Stimulated activated CD8-positive, alpha-beta memory T cell treated with anti-CD3 and anti-CD28 coated beads, Interleukin-7, amount 100 ng/mL, for 1 hour (primary cell): ENCODE measurements at places on chromosomes 6 and 20.

DNA sequence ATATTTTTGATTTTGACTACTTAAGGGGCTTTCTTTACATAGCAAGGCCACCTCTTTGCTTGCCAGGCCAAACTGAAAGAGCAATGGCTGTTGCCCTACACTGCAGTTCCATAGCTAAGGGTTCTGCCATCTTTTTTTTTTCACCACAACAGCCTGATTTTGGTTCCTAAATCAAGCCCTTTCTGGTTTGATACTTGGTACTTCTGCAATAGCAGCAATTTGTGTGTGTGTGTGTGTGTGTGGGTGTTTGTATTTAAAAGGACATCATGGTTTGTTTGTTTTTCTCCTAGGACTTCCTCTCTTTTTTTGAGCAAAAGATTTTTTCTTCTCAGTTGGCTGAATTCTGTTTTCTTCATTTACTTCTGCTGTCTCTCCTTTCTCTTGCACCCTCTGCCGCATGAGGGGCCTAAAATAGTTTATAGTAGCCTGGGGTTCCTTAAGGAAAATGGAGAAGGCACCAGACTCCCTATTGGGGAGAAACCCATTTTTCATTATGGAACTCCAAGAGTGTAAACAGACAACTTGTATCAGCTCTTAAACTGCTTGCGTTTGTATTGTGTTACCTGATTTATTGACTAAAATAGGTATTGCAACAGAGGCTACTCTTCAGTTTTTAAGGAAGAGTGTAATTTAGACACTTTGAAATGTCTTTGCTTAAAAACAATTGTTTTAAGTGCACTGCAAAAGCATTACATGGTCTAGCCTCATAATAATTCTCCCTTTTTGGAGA lies 12.2 kb upstream of the GCLC start:
- DNase-seq = no peak

DNA sequence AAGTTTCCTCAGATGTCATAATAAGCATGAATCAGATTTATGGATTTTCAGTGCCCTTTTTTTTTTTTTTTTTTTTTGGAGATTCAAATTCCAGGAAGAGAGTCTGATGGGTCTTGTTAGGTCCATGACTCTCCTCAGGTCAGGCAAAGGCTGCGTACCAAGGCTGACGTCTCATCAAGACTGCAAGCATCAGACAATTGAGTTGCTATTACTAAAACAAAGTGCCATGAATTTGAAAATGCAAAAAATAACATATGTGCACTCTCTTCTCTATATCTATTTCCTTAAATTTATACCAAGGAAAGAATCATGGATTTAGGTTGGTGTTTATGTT lies 134.7 kb downstream of the FAM83B start:
- no peak for DNase-seq

- DNase-seq = no peak
Observed at GRCh38 chr6:125597411-125598253, 151.8 kb upstream of the HEY2 start.

DNA sequence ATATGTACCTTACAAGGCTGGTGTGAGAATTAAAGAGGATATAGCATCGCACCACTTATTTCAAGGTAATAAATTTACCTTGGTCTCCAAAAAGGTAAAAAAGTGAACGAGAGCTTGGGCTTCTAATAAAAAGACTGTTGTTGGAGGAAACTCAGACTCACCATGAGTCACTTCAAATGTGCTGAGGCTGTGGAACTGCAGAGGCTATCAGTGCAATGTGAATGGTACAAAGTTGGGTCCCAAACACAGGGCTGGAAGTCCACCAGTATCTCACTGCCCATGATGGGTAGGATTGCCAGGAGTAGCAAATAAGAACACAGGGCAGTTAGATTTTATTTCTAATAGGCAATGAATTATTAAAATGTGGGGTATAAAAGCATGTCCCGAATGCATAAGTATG lies 200.6 kb downstream of the MAFB start:
- DNase-seq = no peak

DNA sequence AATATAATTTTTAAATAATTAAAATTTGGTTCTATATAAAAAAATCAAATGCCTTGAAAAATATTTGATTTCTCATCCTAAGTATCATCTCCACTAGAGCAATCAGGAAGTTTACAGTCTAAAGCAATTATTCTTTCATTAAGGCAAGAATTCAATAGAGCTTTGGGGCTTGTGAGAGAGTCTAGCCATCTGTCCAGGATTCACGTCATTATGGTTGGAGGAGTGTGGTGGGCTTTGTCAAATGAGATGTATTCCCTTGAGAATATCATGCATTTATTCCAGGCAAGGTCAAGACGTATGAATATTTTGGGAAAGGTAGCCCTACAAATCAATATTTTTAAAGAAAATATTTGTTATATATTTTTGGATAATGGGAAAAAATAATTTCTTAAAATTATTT lies 132.4 kb downstream of the ELOVL4 start:
- no peak for DNase-seq

GRCh38 chr6:69456086-69456485 lies 340.7 kb downstream of the LMBRD1 start:
- DNase-seq = no peak

DNA sequence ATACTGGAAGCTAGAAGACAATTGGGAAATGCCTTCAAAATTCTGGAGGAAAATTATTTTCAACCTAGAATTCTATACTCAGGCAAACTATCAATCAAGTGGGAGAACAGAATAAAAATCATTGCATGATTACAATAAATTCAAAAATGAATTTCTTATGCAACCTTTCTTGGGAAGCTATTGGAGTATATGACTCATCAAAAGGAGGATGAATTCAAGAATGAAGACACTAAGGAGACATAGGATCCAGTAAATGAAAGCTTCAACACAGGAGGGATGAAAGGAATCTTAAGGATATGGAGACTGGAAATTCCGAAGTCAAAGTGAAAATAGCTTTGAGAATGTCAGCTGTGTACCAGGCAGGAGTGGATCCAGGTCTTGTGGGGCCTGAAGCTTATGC lies 12.6 kb upstream of the UBR2 start:
- DNase-seq = no peak

GRCh38 chr20:62549499-62550086 lies 73.8 kb upstream of the GATA5 start:
- DNase-seq = no peak

DNA sequence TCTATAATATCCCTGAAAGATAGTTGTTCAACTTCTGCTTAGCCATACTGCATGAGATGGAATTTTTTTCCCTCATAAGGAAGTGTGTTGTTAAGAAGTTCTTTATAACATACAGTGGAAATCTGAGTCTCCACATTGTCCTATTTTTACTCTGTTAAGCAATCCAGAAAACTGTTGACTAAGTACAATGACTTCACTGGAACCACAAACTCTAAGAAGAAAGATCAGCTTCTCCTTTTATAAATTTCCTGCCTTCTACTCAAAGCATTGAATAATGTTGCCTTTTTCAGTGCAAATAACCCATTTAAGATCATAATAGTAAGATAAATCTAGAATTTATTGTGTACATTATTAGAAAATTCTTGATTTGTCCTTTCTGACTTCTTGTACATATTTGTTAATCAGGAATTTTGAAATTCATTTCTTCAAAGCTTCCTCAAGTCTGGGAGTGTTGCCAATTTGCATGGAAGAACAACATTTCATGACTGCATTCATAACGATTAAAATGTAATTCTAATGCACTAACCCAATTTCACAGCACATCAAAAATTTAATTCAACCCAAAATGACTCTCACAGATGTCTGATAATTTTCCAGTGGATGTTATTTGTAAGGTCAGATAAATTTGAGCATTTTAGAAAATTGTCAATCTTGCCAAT lies 45.6 kb upstream of the ANKEF1 start:
- DNase-seq = no peak
